ENCODE measurements at places on chromosomes 5 and 9. TPM values are rescaled to one million over a fixed set of nuclear protein-coding genes. Genes with fewer than 3 reads are reported as not detected.

The RAB24 gene
- 69.2 TPM for total RNA-seq

GRCh38 chr5:76358-77169 lies 15.4 kb upstream of the PLEKHG4B start:
- no peak overlapping the region for H3K4me3 ChIP-seq
- H3K4me1 ChIP-seq, result peaks cover 3% of the 10 kb centered on the region
- H3K27me3 ChIP-seq, result no peaks in the 10 kb centered on the region
- H3K27ac ChIP-seq, result no peak overlapping the region
- H3K36me3 ChIP-seq, result no peaks in the 10 kb centered on the region

- no peaks in the 10 kb centered on the region for H3K27me3 ChIP-seq
- H3K4me1 ChIP-seq, result no peaks in the 10 kb centered on the region
- no peaks in the 10 kb centered on the region for H3K36me3 ChIP-seq
- no peak overlapping the region for H3K4me3 ChIP-seq
These were observed 41.6 kb upstream of the FBN2 start for GRCh38 chr5:128579639-128580038.

DNA sequence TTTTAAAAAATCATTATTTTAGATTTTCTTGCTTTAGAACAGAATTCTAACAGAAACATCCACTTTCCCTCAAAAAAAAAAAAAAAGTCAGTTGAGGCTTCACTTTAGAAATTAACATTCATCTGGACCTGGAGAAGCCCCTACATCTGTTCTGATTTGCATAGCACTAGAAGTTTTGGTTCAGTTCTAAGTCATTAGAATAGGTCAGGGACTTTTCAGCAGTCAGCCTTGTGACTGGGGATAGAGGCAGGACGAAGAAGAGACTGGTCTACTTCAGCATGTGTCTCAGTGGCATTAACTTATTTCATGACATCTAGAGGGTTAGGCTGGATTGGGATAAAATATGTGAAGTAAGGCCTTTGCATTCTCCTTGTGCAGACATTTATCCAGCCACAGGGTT lies 215.8 kb upstream of the DAB2 start:
- no peak overlapping the region for H3K27ac ChIP-seq
- no peaks in the 10 kb centered on the region for H3K36me3 ChIP-seq
- no peak for DNase-seq
- no peaks in the 10 kb centered on the region for H3K4me1 ChIP-seq
- H3K27me3 ChIP-seq, result no peaks in the 10 kb centered on the region

GRCh38 chr9:101791533-101791932 lies 53.1 kb upstream of the GRIN3A start:
- no peaks in the 10 kb centered on the region for H3K27me3 ChIP-seq
- no peak overlapping the region for H3K4me3 ChIP-seq
- no peak for DNase-seq
- no peak overlapping the region for H3K27ac ChIP-seq

DNA sequence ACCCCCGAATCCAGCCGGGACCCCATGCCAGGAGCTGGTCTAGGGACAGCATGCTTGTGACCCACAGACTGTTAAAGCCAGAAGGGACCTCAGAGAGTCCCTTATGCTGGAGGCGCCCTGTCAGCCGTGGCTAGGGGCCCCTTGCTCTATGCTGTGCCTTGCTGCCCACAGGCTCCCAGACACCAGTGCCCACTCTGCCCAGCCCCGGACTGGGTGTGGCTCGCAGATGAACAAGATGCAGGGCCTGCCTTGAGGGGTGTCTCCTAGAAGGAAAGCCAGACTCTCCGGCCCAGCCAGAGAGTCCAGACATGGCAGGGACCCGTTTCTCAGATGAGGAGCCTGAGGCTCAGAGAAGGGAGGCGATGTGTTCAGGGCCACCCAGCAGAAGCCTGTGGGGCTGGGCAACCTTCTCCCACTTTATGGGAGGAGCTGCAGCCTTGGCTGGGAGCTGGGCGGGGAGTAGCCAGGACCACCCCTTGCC lies 85.7 kb downstream of the LMX1B start:
- H3K4me3 ChIP-seq, result no peak overlapping the region
- H3K27me3 ChIP-seq, result peaks cover 53% of the 10 kb centered on the region
- no peak overlapping the region for H3K27ac ChIP-seq

DNA sequence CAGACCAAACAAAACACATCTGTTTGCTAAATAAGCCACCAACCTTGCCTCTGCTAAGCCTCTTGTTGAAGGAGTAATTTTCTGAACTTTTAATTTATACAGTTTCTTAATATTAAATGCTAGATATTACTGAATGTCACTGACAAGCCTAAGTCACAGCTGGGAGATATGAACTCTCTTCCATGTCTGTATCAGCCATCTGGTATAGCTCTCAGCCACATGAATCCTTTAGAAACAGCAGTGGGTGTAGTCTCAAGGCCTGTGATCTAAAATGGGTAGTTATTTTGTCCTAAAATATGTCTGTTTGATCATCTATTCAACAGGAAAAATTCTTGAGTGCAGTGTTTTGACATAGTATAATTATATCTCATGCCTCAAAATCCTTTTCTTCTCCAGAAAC lies 97.2 kb downstream of the CAMK4 start:
- H3K27ac ChIP-seq, result no peak overlapping the region
- no peak overlapping the region for H3K4me3 ChIP-seq
- H3K4me1 ChIP-seq, result no peaks in the 10 kb centered on the region

GRCh38 chr9:110121170-110121569 lies 86.8 kb downstream of the C9orf152 start:
- no peak for DNase-seq
- no peaks in the 10 kb centered on the region for H3K27me3 ChIP-seq
- H3K4me3 ChIP-seq, result no peak overlapping the region
- peaks cover 40% of the 10 kb centered on the region for H3K4me1 ChIP-seq
- peak overlapping the region; percentile 96 for H3K27ac ChIP-seq
- no peaks in the 10 kb centered on the region for H3K36me3 ChIP-seq

- no peaks in the 10 kb centered on the region for H3K27me3 ChIP-seq
- H3K27ac ChIP-seq, result no peak overlapping the region
- H3K36me3 ChIP-seq, result peaks cover 5% of the 10 kb centered on the region
- no peak for DNase-seq
- H3K4me1 ChIP-seq, result no peaks in the 10 kb centered on the region
These were observed 89.9 kb downstream of the EHMT1 start for GRCh38 chr9:137708590-137709284.

DNA sequence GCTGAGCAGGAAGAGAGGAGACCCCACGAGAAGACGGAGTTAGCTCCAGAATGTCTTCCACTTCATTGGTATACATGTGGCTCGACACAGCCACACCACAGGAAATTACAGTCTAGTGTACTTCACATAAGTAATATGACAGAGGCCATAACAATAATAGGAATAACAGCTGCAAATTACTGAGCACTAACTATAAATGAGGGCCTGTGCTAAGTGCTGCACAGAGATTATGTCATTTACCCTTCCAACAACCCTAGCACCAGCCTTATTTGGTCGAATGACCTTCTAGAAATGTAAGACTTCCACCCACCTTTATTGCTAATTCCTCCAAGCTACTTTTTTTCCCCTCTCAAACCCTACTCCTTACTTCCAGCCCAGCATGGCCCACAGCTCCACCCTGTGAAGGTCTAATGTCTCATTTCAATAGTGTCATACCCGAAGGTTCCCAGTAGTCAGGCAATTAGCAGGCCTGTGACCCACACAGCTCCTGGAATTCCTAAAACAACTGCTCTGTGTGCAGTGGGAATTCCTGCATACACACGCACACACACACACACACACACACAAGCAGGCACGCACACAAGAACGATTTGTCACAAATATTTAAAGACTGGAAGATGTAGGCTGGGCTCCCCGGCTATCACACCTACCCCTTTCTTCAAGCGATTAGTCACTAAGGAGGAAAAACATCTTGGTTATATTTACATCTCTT lies 134.5 kb downstream of the FRMD3 start:
- no peaks in the 10 kb centered on the region for H3K27me3 ChIP-seq
- H3K36me3 ChIP-seq, result no peaks in the 10 kb centered on the region

The APBB3 gene
- total RNA-seq, result 45.4 TPM

DNA sequence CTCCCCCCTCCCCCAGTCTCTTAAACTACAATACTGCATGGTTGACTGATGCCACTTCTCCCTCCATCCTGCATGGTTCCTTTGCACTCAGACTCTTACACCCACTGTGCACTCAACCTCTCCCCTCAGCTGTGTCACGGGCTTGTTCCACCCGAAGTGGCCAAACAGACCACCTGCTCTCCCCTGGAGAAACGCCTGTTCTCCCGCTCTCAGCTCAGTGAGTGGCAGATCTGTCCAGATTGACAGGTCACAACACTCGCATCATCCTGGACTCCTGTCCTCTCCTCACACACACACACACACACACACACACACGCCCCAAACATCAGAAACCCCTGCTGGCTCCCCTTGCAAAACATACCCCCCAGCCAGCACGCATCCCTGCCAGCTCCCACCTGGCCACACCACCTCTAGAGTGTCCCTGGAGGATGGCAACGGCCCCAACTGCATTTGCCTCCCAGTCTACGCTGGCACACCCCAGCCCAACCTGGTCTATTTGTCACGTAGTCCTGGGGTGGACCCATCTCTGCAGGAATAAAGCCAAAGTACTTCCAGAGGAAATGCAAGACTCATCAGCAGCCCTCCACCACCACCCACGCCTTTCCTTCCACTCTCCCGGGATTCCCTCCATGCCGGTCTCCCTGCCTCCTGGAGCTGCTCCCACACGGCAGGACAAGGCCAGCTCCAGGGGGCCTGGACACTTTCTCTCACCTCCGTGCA lies 2.9 kb downstream of the OR2V1 start:
- no peaks in the 10 kb centered on the region for H3K4me1 ChIP-seq
- H3K4me3 ChIP-seq, result no peak overlapping the region
- H3K27me3 ChIP-seq, result no peaks in the 10 kb centered on the region
- no peak overlapping the region for H3K27ac ChIP-seq
- no peak for DNase-seq

DNA sequence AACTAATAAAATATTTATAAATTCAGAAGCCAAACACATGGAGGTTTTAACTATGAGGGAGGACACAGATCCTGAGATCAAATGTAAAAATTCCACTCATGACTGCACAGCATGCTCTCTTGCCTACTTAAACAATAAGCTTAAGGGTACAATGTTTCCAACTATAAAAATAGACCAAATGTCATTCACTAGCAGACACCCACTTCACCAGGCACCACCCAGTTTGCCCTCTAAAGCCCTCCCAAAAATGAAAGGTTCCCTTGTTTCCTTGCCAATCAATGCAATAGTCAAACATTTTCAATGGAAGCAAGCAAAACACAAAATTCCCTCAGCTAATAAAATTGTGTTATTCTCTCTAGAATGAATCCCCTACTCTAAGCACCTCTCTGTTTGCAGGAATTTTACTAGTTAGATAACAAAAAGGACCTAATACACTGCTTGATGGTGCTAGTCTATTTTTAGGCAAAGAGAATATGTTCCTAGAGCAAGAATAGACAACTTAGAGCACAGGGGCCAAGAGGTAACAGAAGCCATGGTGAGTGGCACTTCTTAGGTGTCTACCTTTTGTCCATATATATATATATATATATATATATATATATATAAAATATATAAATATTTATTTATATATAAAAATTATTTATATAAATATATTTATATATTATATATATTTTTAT lies 135.3 kb downstream of the HOMER1 start:
- H3K27me3 ChIP-seq, result no peaks in the 10 kb centered on the region
- DNase-seq, result no peak
- H3K36me3 ChIP-seq, result no peaks in the 10 kb centered on the region
- H3K27ac ChIP-seq, result peak overlapping the region; percentile 87
- H3K4me3 ChIP-seq, result no peak overlapping the region

DNA sequence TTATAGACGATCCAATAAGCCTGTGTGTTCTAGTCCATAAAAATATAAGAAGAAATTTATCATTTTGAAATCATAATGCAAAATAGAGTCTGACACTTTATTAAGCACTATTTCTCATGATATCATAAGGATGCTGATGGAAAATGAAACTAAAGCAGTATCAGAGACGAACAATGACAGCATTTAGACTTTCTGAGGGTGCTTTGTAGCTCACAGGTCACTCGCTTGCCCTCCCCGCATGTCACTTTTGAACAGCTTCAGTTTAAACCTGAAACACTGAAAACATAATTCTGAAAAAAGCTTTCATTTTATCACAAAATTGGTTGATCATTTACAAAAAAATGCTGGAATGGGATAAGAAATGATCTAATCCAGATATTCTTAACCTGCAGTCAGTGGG lies 247.1 kb downstream of the EBF1 start:
- no peak overlapping the region for H3K4me3 ChIP-seq
- H3K27me3 ChIP-seq, result no peaks in the 10 kb centered on the region
- no peaks in the 10 kb centered on the region for H3K36me3 ChIP-seq
- peaks cover 6% of the 10 kb centered on the region for H3K4me1 ChIP-seq

DNA sequence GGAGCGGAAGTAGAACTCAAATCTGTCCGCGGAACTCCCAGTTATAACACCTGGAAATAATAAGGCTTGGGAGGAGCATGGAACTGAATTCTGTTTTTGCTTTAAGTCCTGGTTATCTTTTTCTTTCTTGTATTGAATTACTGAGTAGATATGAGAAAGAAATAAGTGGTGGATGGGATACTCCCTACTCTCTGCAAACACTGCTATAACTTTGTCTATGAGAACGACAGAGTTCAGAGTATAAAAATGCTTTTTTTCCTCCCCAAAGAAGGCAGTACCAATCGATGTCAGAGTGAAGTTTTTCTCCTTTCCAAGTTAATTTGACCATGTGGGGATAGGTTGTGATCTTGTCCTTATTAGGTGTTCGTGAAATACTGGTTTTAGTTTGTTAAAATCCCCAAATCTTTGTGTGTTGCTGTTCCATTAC lies 1.2 kb downstream of the RIC1 start:
- H3K27ac ChIP-seq, result peak overlapping the region; percentile 88
- DNase-seq, result peak; percentile 33
- H3K4me1 ChIP-seq, result peaks cover 7% of the 10 kb centered on the region

The DPYSL3 gene
- total RNA-seq, result 202 TPM

DNA sequence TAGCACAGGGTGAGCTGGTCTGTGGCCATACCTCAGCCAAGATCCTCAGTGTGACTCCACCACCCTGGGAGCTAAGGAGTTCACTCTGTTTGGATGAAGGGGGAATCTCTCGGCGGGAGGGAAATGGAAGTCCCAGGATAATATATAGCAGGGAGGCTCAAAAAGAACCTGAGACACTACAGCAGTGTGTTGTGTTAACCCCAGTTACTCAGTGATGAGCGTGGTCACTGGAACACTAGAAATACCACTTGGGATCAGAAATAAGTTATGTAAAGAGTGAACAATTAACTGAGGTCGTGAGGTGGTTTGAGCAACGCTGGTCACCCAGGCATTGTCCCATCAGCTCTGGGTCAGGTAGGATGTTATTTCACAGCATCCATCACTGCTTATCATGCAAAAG lies 59.3 kb upstream of the ADAMTS16 start:
- H3K27ac ChIP-seq, result no peak overlapping the region
- no peaks in the 10 kb centered on the region for H3K27me3 ChIP-seq
- no peak for DNase-seq

DNA sequence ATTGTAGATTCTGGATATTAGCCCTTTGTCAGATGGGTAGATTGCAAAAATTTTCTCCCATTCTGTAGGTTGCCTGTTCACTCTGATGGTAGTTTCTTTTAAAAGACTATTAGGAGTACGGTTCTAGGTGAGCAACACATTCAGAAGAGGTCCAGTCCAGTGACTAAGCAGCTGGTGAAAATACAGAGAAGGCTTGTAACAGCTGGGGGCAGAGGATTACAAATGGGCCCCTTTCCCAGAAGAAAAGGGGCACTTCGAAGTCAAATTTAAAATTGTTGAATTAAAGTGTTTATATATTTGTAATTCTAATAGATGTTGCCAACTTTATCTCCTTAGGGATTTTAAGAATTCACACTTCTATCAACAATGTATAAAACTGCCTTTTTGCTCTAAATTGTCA lies 720.5 kb downstream of the TLE4 start:
- H3K36me3 ChIP-seq, result no peaks in the 10 kb centered on the region
- no peak overlapping the region for H3K4me3 ChIP-seq
- H3K27me3 ChIP-seq, result no peaks in the 10 kb centered on the region
